ENCODE measurements at places on chromosomes 4 and X.

GRCh38 chr4:34432706-34433105 is 1811.6 kb downstream of the ARAP2 start:
- DNase-seq, result no peak

GRCh38 chr4:100986360-100986868 is 360.9 kb downstream of the PPP3CA start:
- DNase-seq, result no peak

- DNase-seq, result no peak
Observed at GRCh38 chr4:109578846-109579245, 18.8 kb downstream of the MCUB start.

GRCh38 chr4:138455097-138455496 is 212.9 kb upstream of the SLC7A11 start:
- DNase-seq, result no peak

DNA sequence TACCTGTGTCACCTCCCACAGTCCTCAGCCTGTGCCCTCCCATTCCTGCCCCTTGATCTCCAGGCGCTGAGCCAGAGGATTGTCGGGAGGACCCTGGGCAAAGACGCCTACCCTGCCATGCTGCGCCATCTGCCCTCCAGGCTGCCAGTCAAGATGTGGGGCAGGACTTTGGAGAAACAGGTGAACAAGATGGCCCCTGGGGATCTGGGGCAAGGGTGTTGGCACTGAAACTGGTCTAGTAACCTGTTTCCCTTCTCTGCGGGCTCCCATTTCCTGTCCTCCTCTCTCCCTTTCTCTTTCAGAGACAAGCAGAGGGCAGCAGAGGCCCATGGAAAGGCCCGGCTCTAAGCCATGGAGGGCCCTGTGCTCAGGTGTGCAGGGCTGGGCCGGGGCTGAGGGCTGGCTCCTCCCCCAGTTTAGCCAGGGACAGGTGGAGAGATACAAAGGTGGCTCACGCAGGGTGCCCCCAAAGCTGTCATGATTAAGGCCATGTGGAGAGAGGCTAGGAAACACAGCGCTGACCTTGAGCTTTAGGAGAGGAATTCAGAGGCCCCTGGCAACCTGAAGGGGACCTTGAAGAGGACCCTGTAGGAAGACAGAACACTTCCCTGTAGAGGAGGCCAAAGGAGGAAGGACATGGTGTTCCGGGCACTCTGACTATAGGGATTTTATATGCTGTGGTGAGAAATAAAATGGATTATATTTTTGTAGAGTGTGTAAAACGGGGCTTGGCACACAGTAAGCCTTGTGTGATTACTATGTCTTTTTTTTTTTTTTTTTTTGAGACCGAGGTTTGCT is at the start of gene GLOD5:
GLOD5 (plus strand) TSS at position 74 of the 798 bp plus-strand sequence; CDS start at position 118, 44 bp downstream.
- DNase-seq, result no peak

DNA sequence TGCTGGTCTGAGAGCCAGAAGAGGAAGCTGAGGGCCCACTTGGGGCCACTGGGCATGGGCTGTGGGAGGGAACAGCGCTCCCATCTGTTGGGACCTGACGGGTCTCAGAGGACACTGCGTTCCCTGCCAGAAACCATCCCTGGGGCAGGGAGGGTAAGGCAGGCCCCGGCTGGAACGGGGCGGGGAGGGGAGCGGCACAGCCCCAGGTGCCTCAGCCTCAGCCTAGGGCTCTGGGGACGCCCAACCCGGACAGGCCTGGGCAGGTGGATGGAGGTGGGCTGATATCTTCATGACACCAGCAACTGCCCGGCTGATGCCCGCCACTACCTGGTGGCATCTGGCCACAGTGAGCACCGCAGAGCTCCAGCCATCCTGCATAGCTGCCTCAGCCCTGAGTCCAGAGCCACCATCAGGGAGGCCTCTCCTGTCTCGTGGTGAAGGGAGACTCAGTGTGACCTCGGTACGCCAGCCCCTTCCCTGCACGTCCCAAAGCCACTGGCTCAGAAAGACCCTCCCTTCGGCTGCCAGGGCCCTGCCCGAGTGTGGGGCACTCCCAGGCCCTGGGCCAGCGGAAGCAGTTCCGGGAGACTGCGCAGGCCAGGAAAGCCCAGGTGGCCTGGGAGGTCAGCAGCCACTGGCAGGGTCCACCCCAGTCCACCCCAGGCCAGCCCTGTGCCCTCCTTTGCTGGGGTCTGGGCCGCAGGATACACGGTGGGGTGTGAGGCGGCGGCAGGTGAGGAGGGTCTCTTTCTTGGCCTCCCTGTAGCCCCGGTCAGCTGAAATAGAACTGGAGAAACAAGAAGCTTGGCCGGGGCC is 34.6 kb upstream of the FGFR3 start:
- peak; percentile 31 for DNase-seq

DNA sequence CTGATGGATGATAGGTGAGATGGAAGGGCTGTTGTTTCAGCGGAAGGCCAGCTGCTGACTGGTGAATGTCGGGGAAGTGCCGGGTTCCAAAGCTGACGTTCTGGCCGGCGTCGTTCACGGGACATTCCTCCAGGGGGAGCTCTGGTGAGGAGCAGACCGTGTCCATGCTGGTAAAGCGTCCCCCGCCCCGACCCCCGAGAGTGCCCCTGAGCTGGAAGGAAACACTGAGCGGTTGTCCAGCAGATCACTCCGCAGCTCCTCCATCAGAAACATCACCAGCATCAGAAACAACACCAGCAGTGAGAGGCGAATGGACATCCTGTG is 18.6 kb upstream of the ADRA2C start:
- peak; percentile 9 for DNase-seq

GRCh38 chr4:14916554-14917297 is 85.6 kb upstream of the CPEB2 start:
- no peak for DNase-seq

- DNase-seq, result no peak
Observed at GRCh38 chr4:170022211-170022610, 4.0 kb downstream of the MFAP3L start.

GRCh38 chr4:46852800-46853199 is 56.2 kb downstream of the COX7B2 start:
- no peak for DNase-seq

DNA sequence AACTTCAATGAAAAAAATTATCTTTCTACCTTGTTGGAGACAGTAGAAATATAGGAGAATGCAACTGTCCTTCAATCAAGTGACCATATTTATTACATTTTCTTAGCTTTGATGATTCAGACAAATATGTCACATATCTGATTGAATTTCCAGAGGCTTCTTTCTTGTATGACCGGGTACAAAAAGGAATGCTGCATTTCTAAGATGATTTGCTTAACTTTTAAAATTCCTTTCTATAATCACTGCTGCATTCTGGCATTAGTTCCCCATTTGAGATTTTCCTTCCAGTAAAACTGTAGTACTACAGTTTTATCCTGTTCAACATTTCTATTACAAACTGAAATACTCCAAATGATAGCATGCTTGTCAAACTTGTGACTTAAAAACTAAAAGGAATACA is 5.2 kb downstream of the MFSD8 start:
- no peak for DNase-seq

DNA sequence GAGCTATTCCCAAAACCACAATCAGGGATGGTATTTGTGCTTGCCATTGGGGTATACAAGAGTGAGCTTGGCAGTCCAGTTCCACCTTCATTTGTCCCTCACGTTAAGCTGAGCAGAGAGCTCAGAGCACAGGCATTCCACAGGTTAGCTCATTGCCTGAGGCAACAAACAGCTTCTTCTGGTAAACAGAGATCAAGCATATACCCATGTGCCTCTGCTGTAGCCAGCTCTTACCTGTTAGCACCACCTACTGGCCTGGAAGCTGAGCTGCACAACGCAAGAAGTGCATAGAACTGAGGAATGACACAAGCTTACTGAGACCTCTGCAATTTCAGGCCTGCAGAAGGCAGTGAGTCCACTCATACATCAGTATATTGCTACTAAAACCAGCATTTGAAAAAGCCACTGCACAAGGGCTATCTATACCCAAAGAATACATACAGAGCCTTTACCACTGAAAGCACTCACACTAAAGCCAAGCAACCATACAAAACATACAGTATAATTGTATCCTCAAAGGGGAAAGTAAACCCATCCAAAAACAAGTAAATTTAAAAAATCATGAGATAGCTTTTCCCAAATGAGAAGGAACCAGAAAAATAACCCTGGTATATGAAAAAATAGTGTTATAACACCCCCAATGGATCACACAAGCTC is 258.3 kb upstream of the GABRA2 start:
- DNase-seq, result peak; percentile 2

GRCh38 chr4:17272154-17272553 is 239.7 kb downstream of the QDPR start:
- no peak for DNase-seq

GRCh38 chrX:126124721-126125120 is 41.4 kb downstream of the DCAF12L2 start:
- DNase-seq, result no peak

DNA sequence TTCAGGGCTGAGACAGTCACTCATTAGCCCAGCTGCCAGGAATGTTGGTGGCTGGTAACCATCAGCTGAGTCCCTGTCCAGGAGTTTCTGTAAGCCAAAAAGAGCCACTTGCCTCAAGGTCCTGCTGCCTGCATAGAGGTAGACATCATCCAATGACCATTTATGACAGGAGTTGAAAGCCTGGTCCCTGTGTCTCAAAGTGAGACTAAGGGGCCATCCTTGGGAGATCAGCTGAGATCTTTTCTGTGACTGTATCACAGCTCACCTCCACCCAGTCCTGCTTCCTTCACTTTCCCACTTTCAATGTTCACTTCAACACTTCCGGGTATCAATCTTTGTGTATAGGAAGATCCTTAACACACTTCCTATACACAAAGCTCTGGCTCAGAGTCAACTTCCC is 28.4 kb upstream of the MAOA start:
- no peak for DNase-seq

DNA sequence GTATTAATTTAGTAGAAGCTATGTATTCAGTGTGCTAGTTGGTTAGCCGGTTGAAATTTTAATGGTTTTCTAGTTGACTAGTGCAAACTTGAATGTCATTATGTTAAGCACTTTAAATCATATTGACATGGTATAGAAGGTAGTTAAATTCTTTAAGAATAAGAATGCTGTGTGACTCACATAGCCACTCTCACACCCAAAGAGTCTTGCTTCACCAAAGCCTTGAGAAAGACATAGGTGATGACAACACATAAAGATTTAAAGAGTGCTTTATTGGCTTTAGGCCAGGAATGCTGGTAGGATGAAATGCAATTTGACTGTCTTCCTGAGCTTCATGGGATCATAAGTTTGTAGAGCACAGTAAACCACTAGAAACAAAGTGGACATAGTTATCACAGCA is 85.3 kb downstream of the DCAF8L2 start:
- DNase-seq, result no peak

DNA sequence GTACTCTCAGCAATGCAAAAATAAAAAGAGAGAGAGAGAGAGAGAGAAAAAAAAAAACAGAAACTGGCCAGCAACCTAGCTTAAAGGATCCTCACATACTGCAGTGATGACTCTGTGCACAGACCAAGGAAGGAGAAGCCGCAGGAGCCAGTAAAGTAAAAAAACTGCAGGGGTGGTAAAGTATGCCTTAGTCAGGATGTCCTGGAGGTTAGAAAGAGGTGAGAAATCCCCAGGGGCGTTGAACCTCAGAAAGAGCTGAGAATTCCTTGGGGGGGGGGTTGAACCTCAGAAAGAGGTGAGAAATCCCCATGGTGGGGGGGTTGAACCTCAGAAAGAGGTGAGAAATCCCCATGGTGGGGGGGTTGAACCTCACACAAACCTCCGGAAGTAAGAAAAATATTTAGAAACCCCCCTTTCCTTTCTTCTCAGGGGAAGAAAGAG is 48.0 kb downstream of the MAGEA9 start:
- no peak for DNase-seq

GRCh38 chr4:38670939-38671591 is 7.1 kb downstream of the KLF3 start:
- peak; percentile 52 for DNase-seq

GRCh38 chr4:110631584-110632505 is 9.0 kb upstream of the PITX2 start:
- peak; percentile 79 for DNase-seq

GRCh38 chrX:88072339-88073030 is 554.9 kb downstream of the KLHL4 start:
- DNase-seq, result no peak

DNA sequence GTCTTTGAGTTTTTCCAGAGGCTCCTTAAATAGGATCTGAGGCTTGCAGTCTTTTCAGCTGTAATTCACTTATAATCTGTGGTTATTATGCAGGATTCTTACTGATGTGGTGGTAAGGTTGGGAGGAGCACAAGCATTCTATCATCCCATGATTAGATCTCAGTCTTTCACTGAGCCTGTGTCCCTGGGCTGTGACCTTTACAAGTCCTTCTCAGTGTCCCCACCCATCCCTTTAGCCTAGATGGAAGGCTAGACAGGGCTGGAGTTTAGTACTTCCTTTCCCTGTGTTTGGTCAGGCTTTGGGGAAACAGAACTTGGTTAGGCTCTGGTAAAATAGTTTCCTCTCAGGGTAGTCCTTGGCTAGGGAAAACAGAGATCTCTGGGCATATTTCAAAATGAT is 17.1 kb upstream of the NKAP start:
- DNase-seq, result no peak

- no peak for DNase-seq
Observed at GRCh38 chrX:53300157-53300556, 18.8 kb upstream of the IQSEC2 start.

DNA sequence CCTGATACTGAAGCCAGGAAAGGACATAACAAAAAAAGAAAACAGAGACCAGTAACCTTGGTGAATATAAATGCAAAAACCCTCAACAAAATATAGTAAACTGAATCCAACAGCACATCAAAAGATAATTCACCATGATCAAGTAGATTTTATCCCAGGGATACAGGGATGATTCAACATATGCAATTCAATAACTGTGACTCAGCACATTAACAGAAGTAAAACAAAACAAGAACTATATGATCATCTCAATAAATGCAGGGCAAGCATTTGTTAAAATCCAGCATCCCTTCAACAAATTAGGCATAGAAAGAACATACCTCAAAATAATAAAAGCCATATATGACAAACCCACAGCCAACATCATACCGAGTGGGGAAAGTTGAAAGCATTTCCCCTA is 112.0 kb downstream of the HHIP start:
- no peak for DNase-seq

DNA sequence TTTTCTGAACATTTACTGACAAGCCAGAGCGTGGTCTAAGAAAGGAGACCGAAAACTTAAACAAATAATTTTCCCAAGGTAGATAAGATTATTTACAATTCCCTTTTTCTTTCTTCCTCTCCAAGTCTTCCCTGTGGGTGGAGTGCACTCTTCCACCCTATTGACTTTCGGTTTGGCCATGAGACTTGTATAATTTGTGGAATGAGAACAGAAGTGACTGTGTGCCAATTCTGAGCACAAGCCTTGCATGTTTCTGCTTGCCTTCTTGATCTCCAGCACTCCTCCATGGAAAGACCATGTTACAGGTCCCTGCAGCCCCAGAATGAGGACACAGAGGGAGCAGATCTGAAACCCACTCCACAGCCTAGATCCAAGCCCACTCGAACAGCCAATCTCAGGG is 150.0 kb upstream of the HPGD start:
- DNase-seq, result no peak

GRCh38 chr4:97670703-97671269 is 472.5 kb downstream of the STPG2 start:
- no peak for DNase-seq

- DNase-seq, result no peak
Observed at GRCh38 chrX:109782994-109783700, 50.1 kb upstream of the ACSL4 start.

- no peak for DNase-seq
Observed at GRCh38 chr4:138209094-138209493, 33.1 kb downstream of the SLC7A11 start.

- peak; percentile 89 for DNase-seq
Observed at GRCh38 chrX:48508400-48509244, at the start of gene PORCN. PORCN (plus strand) TSS chrX:48508992; CDS start chrX:48509821, 829 bp downstream.

- DNase-seq, result no peak
Observed at GRCh38 chr4:29043411-29043810, 1676.8 kb upstream of the PCDH7 start.
